ENCODE measurements at places on chromosomes 12 and 14.

DNA sequence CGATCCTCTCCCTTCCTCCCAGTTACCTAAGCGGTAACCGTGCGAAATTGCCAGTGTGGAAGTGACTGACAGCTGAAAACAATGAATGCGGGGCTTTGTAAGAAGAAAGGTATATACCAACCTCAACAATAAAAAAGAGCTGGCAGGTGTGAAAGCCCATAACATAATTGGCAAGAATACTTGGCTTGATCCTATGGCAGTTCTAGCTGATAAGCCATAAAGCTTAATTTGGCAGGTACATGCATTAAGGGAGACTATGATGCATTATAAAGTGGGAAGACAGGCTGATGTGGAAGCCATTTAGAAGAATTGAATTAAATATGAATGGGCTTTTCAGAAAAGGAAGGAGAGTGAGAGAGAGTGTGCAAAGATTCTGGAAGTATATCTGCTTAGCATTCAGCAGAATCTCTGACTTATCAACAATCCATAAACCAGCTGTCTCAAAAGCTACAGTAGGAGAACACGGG is 71.3 kb downstream of the CRACR2A start:
- DNase-seq, result no peak

GRCh38 chr14:92615451-92615850 is 101.9 kb downstream of the RIN3 start:
- DNase-seq, result no peak

GRCh38 chr12:96343347-96343954 is 56.8 kb downstream of the CDK17 start:
- DNase-seq, result no peak

DNA sequence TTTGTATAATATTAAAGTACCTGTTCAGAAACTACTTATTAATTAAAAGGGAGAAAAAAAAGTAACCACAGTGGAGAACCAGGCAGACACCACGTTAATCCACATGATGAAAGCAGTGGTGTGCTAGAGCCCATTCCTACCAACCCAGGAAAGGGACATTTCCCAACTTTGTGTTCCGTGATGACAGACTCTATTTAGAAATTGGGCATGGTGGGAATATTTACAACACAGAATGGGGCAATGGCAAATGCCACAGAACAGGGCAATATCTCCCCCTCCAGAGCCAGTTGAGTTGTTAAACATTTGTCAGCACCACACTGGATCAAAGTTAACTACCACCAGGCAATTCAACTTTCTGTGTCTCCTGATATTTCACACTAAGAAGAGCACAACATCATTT is 1.2 kb upstream of the HIGD1C start:
- DNase-seq, result no peak

DNA sequence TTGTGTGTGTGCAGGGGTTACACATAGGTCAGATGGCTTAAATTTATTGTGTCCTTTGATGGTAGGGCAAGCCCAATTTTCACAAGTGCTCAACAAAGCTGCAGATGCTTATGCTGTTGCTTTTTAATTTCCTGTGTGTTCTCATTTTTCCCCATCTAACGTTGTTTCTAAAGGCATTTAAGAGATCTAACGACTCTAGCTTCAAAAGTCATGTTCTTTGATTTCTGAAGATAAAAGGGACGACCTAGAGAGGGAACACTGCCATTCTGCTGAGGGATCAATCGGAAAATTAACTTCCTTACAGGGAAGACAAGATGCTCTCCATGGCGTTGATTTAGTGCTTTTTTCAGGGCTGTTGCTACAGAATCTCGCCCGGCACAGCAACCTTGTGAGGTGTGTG is 79.0 kb upstream of the GNG2 start:
- no peak for DNase-seq

DNA sequence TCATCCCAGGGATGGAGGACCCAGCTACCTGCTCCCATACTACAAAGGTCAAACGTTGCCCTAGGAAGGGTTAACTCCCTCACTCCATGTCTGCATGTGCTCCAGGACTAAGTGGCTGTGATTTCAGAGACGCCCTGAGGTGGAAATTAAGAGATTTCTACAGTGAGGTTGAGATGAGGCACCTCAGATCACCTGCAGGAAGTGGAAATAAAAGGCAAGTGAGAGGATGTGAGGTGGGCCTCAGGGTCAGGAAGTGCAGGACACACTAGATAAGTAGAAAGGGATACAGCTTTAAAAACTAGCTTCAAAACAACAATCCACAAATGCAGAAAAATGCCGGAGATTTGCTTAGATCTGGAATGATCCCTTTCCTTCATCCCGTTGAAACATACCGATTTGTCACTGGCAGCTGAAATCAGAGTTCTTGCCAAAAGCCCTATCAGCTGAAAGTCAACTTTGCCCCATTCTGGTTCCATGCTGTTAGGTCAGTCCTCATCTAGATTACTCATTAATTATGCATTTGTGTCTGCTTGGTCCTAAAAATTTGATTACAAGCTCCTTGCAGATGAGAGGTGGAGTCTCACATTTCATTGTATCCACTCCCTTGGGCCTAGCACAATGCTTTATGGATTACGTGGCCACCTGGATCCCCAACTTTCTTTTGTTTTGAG is 6.6 kb downstream of the PLBD1 start:
- no peak for DNase-seq

DNA sequence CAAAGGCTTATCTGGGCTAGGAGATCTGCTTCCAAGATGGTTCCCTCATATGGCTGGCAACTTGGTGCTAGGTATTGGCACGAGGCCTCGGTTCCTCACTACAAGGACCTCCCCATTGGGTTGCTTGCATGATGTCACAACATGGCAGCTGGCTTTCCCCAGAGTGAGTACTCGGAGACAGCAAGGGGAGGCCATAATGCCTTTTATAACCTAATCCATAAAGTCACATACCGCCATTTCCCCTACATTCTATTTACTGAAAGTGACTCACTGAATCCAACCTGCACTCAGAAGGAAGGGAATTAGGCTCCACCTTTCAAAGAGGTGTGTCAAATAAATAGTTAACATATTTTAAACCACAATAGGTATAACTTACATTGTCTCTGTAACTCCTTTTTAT is 130.9 kb downstream of the SAMD4A start:
- no peak for DNase-seq

DNA sequence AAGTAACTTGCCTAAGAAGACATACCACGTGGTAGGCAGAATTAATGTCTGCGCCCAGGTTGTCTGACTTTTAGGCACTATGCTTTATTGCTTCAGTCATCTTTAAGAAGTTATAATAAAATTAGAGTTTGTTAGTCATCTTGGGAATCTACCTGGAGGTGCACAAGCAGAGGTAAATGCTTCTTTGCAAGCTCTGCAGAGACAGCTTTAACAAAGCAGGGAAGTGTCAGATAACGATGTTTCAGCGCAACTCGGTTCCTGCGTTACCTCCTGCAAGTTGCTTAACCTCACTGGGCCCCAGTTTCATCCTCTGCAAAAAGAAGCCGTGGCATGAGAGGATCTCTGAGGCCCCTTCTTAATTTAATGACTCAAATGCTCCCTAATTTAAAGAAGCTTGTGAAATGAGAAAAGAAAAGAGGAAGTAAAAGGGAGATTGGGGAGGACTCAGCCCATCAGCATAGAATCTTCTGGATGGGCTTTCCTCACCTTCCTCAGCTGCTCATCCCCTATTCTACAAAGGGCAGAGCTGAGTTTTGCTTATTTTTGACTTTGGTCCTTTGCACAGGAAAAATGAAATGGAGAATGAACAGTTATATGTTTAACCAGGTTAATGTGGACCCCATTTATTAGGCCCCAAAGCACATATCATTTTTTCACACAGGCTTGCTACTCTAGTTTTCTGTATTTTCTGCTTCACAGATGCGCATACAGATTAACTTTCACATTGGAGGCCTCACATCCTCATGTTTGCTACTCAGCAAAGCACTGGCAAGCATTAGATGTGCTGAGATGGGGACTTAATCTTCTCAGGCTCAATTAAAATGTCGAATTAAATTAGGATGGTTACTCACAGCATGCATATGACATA is 5.1 kb downstream of the ARHGDIB start:
- no peak for DNase-seq

DNA sequence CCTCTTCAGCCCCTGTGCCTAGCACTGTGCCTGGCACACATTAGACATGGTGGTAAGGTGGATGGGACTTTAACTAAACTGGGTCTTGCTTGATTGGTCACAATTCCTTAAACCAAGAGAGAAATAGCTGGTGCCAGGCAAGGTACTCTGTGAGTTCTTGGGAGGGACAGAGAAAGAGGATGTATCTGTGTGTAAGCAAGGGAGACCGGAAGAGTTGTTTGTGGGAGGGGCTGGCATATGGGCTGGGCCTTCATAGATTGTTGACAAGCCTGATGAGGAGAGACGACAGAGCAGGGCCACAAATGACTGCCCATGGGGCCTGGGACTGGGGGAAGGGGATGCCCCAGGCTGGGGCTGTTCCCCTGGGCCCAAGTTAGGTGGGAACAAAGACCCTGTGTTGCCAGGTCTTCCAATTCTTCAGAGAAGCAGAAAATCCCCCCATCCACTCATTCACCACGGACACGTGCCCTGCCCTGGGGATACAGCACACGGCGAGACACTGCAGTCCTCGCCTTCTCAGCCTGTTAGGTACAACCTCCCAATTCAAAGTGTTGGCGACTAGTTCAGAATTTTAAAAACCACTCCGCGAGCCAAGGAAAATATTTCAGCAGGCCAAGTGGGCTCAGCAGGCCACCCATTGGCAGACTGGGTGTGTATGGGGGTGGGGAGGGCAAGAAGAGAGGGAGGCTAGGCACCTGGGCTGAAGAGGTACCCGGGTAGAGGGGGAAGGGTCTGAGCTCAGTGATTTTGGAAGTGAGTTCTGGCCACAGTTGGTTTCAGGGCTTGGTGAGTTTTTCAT is 11.4 kb upstream of the CYP46A1 start:
- DNase-seq, result no peak

- no peak for DNase-seq
Observed at GRCh38 chr12:48183091-48183875, at the start of gene CCDC184. Gene CCDC184 (plus strand): TSS chr12:48183644. CDS start chr12:48184123, 479 bp downstream.

DNA sequence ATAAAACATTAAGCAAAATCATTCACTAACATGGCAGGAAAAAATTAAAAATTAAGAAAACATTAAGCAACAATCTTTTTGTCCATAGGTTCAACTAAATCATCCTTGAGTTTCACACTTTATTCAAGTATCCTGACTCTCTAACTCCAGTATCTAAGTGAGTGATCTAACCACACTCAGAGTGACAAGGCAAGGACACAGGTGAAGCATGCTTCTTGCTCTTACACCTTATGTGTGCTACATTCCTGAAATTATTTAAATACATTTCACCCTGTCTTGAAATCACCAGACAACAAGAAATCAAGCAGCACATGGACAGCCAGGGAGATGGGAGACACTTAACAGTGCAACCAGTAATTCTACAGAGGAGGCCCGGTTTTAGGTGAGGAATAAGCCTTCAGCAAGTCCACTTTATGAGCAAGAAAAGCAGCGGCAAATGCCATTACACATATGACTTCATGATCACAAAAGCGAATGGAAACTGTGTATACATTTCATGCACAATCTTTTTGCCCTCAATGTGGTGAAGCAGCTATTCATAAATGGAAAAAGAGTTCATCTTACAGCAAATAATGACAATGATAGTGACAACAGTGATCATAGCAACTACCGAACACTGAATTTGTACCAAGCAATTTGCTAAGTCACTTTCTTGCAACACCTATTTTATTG is 37.4 kb downstream of the PHLDA1 start:
- no peak for DNase-seq

- DNase-seq, result no peak
Observed at GRCh38 chr12:31118347-31119191, 44.9 kb downstream of the DDX11 start.

GRCh38 chr12:106064721-106065021 is 74.1 kb downstream of the NUAK1 start:
- DNase-seq, result no peak

- no peak for DNase-seq
Observed at GRCh38 chr14:31898838-31899528, 178.1 kb upstream of the ARHGAP5 start.

DNA sequence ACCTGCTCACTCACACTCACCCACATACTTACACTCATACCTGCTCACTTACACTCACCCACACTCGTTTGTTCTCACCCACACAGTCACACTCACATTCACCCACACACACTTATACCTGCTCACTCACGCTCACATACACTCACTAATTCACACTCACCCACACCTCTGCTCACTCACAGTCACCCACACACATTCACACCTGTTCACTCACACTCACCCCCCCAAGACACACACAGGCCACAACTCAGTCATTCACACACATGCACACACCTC is 436.2 kb downstream of the BCL11B start:
- no peak for DNase-seq

DNA sequence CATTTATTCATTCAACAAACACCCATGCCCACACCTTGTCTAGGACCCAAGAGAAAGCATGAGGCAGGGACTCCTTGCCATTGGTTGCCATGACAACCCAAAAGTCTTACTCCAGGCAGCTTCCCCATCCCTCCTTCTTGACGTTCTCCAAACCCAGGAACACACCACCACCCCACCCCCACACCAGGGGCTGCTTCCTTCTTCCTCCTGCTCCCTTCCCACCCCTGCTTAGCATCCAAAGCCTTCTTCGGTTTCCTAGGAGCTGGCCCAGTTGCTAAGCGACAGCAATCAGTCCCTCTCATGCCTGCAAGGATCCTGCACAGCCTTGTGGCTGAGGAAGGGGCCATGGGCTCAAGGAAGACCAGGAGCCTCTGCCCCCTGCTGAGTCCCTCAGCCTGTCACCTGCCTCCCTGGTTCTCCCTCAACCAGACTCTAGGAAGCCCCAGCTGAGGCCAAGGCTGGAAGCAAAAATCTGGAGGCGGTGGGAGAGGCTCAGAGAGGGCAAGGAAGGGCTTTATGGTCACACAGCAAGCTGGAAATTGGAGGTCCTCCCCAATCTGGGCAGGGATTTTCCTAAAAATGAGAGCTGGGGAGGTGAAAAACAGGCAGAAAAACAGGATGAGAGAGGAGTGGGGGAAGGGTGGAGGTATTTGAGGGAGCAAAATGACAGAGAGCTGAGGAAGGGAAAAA is 15.4 kb downstream of the RASAL1 start:
- no peak for DNase-seq

All from GOT3 (cell line).